ENCODE measurements at places on chromosomes 1 and 21.

GRCh38 chr1:78447086-78447485, 43.7 kb upstream of the PTGFR start:
- DNase-seq = no peak

- DNase-seq = no peak
Measured at GRCh38 chr1:166902279-166902678, 26.2 kb upstream of the TADA1 start.

- DNase-seq = no peak
Measured at GRCh38 chr1:162003061-162003829, 20.4 kb downstream of the OLFML2B start.

DNA sequence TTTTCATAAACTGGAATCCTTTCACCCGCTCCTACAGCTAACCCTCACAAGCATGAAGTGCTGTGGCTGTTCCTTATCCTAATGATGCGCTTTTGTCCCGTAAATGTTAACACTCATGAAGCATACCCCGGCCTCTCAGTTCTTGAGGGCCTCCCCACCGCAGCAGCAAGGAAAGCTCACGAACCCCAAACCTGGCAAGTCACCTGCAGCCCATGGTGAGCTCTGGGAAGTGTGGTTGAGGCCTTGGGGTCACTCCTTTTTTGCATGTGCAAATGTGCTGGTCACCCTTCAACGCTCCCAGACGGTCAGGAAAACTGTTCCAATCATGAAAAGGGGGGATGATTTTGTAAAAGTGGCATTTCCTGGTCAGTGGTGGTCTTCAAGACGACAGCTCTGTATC, 124.6 kb downstream of the PRDM2 start:
- DNase-seq = no peak

DNA sequence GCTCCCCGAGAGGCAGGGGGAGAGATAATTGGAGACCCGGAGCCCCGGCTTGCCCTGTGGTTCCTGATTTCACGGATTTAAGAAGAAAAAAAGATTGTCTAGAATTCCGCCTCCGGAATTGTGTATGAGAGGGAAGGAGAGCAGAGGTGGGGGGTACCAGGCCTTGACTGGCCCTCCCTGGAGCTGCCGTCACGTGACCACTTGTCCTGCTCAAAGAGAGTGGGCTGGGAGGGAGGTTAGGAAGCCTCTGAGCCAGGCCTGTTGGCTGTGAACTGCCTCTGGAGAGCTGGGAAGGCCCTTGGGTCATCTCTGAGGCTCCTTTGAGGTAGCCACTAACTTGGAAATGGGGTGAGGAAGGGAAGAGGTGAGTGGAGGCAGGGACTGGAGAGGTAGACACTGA, 106.5 kb downstream of the GRIK3 start:
- no peak for DNase-seq

DNA sequence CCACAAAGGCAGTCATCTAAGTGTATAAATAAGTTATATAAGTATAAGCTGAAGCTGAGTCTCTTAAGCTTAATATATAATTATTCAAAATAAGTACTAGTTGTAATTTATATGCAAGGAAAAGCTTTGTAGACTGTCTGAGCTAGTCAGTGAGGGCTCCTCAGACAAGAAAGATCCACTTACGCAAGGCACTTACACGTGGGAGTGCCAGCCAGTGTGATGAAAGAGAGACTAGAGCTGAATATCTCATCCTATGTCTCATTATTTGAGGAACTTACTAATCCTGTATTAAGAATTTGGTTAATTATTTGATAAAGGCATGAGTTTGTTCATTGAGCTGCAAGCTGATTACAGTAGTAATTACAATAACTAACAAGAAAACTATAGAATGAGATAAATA, 146.9 kb downstream of the PDE4B start:
- no peak for DNase-seq

- DNase-seq = no peak
Measured at GRCh38 chr1:35691080-35691479, 27.6 kb downstream of the C1orf216 start.

Data from urinary bladder (tissue), 4 donors.